Epithelial cell of alveolus of lung (primary cell): ENCODE measurements at places on chromosomes 6 and 20. TPM values are rescaled to one million over a fixed set of nuclear protein-coding genes. Genes with fewer than 3 reads are reported as not detected.

Gene PBOV1
- not detected in 2 replicates for total RNA-seq

Gene BACH2
- total RNA-seq = 0.78 and 6.8 TPM in 2 replicates

Gene TBXT
- not detected in 2 replicates for total RNA-seq

Gene MAP1LC3A
- 52.6 and 60.4 TPM in 2 replicates for total RNA-seq
